ENCODE measurements at places on chromosomes 1 and 21.
A peak's percentile ranks its signal among the peaks of the same experiment; 100 is the strongest.

- DNase-seq: no peak
These were observed 24.1 kb downstream of the PTGFRN start for GRCh38 chr1:116933606-116934515.

DNA sequence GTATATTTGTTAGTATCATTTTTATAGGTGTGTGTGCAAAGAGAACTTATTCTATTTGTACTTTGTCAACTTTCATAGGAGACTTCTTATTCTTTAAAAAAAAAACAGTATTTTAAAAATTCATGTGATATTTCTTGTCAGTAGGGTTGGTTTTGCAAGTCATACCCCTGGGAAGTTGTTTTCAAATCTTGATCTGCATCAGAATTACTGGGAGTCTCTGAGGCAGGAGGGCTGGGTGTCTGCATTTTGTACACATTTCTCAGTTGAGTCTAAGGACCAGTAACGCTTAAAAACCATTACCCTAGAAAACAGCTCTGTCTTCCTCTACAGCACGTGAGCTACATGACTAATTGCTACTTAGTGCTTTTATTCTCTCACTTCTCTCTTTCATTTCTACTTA, 76.0 kb upstream of the CTTNBP2NL start:
- DNase-seq: no peak

DNA sequence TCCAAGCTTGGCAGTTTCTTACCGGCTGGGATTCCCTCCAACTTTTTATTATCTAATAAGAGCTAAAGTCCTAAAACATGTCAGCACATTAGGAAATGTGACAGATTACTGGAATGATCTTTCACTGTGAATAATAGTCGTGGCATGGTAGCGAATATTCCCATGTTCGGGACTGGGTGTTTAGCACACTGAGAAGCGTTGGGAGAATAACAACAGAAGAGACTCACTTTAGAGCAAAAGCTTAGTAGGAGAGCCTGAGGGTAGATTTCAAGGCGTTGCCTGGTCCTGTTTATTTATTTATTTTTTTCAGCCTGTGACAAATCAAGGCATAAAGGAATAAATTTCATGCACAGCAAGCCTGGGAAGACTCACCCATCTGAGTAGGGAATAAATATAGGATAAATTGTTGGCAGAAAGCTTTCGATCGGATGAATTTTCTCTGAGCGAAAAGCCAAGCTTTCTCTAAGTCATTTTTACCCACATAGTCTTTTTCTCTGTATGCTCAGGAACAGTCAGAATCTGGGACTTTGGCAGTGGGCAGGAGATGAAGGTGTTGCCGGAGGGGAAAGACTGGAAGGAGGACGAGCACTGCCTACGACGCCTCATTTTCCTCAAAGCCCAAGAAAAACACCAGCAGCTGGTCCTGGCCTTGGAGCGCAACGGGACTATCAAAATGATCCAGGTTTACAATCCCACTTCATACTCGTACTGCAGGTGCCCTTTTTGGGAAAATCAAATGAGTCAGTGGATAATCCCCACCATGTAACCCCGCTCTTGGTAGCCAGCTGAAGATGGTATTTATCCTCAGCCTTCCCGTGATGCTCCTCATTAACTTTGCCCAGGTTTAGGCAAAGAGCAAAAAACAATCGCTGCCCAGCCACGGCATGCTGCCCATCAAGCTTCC, 97.2 kb downstream of the WDR64 start:
- DNase-seq: peak; percentile 81

- no peak for DNase-seq
These were observed 1.0 kb downstream of the ARPC5 start for GRCh38 chr1:183634429-183635065.

- DNase-seq: no peak
These were observed 19.2 kb downstream of the DSTYK start for GRCh38 chr1:205192287-205192686.

- no peak for DNase-seq
These were observed 41.7 kb downstream of the PSMG1 start for GRCh38 chr21:39141502-39141901.

DNA sequence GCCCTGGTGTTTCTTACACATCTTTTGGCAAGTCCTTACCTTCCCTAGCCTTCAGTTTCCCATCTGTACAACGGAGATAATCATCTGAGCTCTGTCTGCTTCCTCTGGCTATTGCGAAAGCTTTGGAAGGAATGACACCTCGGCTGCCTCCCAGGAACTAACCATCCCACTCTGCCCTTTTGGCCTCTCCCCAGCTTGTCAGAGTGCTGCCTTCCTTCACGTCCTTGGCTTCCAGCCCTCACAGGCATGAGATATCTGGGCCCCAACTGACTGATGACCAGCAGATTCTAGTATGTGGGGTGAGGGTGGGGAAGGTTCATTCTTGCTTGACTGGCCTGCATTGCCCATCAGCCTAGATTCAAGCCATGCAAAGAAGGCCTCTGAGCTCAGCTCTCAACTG, 253.1 kb upstream of the FGGY start:
- DNase-seq: peak; percentile 67

GRCh38 chr1:64686828-64687724, 57.8 kb upstream of the RAVER2 start:
- peak; percentile 79 for DNase-seq

DNA sequence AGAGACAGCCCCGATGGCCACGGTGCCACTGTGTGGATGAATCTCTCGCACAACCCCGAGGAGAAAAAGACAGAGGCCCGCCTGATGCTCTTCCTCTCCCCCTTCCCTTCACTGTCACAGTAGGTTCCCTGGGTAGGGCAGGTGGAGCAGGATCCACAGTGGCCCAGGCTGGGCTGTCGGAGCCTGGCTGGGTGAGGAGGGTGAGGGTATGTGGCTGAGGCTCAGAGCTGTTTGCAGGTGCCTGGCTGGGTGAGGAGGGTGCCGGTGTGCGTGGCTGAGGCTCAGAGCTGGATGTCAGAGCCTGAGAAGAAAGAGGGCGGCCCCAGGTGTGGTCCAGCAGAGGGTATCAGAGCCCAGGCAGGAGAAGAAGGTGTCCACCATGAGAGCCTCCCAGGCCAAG, 2.7 kb downstream of the CFAP74 start:
- DNase-seq: no peak

DNA sequence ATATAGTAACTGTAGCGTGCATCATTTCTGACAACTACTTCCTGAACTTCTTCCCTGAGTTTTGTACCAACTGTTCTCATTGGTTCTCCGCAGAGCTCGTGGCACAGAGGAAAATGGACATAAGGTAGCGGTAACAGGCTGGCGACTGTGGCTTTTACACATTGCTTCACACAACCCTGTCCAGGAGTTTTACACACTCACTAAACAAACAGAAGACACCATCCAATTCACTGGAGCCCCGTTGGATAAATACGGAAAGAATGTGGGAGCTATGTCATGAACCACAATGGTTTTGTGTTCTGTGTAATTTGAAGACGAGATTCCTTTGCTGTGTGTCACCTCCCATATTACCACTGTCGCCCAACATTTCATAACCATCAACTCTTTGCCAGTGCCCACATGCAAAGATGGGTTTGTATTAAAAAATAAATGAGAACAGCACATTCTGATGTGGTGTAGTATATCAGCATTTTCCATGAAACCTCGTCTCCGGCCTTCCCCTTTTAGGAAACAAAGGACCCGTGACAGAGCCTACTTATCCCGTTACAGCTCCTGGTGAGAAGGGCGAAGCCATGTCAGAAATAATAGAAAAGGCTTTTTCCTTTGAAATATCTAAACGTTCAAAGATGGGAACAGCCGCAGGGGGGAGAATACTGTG, 47.4 kb upstream of the ENAH start:
- DNase-seq: peak; percentile 98

GRCh38 chr1:207959141-207959825, 48.4 kb upstream of the CD34 start:
- DNase-seq: peak; percentile 59

GRCh38 chr1:221704306-221704705, 37.6 kb downstream of the DUSP10 start:
- peak; percentile 54 for DNase-seq

- DNase-seq: no peak
These were observed 13.1 kb downstream of the ATP1A2 start for GRCh38 chr1:160128636-160129035.

DNA sequence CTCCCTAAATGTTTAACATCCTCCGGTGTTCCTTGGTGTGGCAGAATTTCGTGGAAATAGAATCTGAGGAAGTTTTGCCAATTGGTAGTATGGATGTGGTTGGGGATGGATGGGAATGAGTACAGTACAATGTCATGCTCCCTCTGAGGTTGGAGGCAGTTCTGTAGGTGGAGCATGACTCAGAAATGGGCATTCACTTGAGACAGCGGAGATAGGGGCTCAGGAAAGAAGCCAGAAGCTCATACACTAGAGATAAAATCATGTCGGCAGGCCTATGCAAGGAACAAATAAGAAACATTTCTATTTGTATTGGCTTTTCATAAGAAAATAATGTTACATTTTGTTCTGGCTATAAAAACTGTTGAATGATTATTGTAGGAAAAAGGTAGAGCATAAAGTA, 196.0 kb downstream of the URB2 start:
- DNase-seq: no peak

DNA sequence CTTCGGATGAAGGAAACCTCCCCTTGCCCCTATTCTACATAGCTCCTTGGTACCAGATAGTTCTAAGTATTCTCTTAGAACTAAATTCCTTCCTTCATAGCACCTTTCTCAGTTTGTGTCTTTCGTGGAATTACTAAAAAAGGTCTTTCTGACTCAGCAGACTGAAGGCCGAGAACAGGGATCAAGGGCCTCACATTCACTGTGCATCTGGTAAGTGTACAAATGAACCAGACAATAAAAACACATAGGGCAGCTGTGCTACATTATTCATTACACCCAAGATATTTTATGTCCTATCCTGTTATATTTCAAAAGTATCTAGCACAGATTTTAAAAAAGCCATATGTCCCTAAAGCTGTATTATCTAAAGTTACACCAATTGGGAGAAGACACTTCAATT, 62.9 kb upstream of the HP1BP3 start:
- no peak for DNase-seq

DNA sequence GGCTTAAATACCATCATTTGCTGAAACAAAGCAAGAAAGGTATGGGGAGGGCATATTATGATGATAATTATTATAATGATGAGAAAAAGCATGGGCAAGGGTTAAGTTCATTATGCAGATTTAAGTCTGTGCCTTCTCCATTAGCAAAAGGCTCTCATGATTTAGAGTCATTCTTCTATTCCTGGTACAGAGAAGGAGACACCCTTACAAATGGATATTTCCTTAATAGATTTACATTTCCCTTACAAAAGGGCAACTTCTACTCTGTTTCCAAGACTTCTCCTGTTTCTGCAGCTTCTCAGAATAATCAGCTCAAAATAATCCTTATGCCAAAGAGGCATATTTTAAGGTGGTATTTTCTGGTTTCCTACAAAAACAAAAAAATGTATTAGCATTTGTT, 121.1 kb upstream of the CAMK1G start:
- DNase-seq: no peak

DNA sequence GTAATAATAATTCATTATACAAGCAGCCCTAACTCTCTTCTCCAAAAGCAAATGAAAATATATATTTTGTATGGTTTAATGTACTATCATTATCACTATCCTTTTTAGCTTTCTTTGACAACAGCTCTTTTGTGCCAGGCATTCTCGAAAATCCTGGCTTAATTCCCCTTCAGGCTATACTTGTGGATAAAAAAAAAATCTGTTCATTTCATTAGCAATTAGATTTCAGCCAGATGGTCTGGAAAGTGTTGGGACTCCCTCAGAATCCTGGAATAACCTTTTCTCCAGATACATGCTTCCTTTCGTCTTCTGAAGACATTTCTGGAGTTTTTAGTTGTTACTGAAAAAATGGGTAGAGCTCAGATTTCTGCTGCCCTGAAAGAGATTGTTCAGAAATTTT, 83.4 kb upstream of the PLPPR4 start:
- DNase-seq: no peak

- peak; percentile 37 for DNase-seq
These were observed 30.7 kb downstream of the EVI5 start for GRCh38 chr1:92754000-92754718.

- no peak for DNase-seq
These were observed 89.0 kb upstream of the HMCN1 start for GRCh38 chr1:185645162-185645640.

- DNase-seq: peak; percentile 92
These were observed 42.4 kb upstream of the PSEN2 start for GRCh38 chr1:226827968-226828513.

DNA sequence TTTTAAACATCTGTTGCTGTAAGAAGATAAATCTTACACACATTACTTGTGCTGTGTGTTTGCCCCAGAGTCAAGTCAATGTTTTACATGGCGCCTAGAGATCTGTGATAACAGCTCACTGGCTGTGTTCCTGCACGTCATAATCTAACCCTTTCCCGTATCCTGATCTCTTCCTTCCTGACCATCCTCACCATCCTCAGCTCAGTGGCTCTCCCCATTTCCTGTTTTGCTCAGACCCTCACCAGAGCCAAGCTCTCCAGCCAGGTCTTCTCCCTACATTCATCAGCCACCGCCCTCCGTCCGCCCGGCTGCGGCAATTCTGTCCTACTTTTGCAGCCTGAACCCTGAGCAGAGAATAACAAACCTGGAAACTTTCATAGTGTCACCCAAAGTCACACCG, 824.7 kb downstream of the USP25 start:
- DNase-seq: no peak

- DNase-seq: no peak
These were observed 89.8 kb upstream of the KLHDC7A start for GRCh38 chr1:18390953-18391352.

DNA sequence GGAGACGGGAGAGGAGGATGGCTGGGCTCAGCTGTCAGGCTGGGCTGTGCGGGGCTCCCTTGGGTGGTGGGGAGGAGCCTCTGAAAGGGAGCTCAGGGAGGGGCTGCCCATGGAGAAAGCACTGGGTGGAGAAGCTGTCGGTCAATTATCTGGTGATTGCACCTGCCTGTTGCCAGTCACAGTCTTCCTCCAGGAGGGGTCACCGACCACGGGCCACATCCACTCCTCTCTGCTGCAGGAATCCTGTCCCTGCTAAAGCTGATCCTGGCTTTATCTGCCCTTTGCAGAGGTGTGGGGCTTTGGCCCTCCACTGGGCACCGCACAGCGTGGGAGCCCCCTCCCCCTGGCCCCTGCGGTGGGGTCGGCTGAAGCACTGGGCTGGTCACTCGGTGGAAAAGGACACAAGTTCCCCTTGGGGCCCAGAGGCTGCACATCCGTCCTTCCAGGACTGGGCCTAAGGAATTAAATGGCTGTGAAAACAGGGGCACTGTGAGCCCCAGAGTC, 21.8 kb upstream of the COL18A1 start:
- no peak for DNase-seq

- DNase-seq: no peak
These were observed 85.2 kb downstream of the UCK2 start for GRCh38 chr1:165912638-165913037.

GRCh38 chr1:240503558-240503957, 108.4 kb downstream of the GREM2 start:
- no peak for DNase-seq

DNA sequence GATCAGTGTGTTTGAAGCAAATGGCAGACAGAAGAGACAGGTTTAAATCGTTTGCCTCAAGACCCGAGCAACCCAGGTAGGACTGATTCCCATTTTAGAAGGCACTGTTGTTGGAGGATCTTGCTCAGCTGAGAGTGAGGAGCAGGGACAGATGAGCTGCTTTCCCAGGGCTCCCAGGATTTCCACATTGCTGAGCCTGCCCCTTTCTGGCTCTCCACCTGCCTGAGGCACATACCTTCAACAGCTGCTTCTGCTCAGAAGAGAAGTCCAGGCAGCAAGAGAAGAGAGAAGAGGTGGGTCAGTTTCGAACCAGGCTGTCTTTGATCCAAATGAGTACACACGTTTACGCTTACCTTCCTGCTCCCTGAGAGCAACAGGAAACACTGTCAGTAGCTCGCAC, 5.7 kb downstream of the TNNT2 start:
- DNase-seq: no peak

GRCh38 chr1:183301239-183301638, 115.2 kb downstream of the LAMC2 start:
- no peak for DNase-seq

- no peak for DNase-seq
These were observed 25.6 kb downstream of the CRCT1 start for GRCh38 chr1:152539901-152540300.

Measured in epithelial cell of esophagus (primary cell).